ENCODE measurements at places on chromosomes 11 and 22.

DNA sequence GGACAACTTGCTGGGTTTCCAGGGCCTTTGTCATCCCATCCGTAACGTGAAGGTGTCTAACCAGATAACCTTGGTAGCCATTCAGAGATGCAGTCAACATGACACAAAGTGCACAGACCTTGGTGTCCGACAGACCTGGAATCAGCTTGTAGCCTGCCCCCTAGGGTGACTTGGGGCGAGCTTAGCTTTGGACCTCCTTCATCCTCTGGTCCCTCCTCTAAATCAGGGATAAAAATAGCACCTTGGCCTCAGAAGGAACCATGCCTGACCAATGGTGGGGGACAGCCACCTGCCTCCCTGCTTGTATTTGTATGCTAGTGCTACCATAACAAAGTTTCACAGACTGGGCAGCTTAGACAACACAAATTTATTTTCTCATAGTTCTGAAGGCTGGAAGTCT, 3.7 kb downstream of the SNRPD3 start:
- no peak for DNase-seq

- no peak for DNase-seq
Observed at GRCh38 chr11:122273476-122274191, 157.6 kb upstream of the BLID start.

- peak; percentile 52 for DNase-seq
Observed at GRCh38 chr11:130623670-130624668, 175.5 kb downstream of the ADAMTS15 start.

GRCh38 chr11:45848654-45849081, 1.4 kb downstream of the CRY2 start:
- DNase-seq, result no peak

DNA sequence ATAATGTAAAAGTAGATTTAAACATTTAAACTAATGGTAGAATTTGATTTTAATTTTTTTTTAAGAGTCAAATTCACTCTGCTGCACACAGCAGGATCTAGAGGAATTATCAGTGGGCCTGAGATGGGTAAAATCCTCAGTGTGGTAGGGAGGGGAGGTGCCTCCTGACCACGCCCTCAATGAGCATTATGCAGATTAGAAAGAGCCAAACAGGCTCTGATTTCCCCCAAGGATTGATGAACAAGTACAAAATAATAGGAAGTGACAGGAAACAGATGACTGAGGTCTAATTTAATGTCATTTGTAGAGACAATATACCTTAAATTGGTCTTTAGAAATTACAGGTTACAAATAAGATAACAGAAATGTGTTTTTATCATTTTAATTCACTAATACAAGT, 155.2 kb downstream of the DCDC1 start:
- DNase-seq, result no peak

DNA sequence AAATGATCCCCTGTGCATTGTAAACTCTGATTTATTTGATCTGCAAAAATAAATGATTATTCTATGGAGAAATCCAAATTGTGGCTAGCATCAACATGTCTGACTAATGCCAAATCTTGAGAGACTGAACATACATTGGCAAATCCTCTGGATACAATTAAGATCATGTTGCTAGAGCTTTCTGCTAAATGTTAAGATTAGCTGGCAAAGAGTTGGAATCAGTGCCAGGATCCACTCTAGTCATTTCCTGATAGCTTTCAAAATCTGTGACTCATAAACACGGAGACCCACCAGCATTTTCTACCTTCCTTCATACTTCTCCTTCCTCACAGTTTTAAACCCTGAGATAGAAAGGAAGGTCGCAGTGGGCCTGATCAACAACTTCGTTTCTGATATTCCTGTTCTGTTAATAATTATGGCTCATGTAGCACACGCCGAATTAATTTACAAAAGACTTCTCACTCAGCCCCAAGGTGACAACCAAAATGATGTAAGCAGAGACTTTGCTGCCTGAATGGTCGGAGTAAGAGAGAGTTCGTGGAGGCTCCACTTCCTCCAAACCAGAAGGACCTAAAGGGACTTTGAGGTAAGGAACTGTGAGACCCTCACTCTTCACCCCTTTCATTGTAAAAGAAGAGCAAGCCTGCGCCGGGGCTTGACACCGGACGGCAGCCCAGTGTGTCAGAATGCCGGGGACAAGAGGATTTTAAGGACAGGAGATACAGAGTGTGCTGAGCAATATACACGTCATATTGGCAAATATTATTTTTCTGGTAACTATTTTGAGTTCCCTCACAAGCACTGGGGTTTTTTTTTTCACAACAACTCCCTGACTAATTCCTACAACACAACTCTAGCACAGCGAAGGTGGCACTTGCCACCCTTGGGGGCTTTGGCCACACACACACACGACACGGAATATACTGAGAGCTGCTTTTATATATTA, 42.0 kb downstream of the SERPINH1 start:
- peak; percentile 70 for DNase-seq

DNA sequence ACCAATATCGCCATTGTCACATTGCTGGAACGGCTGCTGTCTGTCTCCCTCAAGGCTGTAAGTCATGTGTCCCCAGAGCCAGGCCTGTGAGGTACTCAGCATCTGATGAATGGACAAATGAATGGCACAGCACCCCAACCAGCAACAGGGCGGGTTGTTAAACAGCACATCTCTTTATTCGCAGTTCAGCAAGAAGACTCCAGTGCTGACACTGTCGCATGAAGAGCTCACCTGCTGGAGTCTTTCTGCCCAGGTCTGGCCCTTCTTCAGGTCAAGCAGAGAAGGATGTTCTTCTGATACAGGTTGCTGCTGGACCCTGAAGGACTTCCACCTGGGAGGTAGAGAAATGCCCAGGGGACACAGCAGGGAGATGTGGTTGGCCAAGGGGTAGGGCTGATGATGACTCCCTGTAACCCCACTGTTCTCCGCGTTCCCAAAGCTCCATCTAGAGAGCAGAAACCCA, 4.8 kb downstream of the SPATA19 start:
- DNase-seq, result no peak

DNA sequence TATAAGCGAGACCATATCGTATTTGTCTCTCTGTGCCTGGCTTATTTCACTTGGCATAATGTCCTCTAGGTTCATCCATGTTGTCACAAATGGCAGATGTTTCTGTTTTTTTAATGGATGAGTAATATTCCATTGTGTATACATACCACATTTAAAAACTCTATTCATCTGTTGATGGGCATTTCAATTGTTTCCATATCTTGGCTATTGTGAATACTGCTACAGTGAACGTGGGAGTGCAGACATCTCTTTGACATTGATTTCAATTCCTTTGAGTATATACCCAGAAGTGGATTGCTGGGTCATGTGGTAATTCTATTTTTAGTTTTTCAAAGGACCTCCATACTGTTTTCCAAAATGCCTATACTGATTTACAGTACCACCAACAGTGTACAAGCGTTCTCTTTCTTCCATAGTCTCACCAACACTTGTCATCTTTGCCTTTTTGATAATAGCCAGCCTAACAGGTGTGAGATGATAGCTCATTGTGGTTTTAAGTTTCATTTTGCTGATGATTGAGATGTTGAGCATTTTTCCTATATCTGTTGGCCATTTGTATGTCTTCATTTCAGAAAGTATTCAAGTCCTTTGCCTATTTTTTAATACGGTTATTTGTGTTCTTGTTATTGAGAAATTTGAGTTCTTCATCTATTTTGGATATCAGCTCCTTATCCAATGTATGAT, 194.7 kb upstream of the E2F8 start:
- no peak for DNase-seq

- peak; percentile 32 for DNase-seq
Observed at GRCh38 chr11:84901991-84902390, 725.2 kb downstream of the DLG2 start.

DNA sequence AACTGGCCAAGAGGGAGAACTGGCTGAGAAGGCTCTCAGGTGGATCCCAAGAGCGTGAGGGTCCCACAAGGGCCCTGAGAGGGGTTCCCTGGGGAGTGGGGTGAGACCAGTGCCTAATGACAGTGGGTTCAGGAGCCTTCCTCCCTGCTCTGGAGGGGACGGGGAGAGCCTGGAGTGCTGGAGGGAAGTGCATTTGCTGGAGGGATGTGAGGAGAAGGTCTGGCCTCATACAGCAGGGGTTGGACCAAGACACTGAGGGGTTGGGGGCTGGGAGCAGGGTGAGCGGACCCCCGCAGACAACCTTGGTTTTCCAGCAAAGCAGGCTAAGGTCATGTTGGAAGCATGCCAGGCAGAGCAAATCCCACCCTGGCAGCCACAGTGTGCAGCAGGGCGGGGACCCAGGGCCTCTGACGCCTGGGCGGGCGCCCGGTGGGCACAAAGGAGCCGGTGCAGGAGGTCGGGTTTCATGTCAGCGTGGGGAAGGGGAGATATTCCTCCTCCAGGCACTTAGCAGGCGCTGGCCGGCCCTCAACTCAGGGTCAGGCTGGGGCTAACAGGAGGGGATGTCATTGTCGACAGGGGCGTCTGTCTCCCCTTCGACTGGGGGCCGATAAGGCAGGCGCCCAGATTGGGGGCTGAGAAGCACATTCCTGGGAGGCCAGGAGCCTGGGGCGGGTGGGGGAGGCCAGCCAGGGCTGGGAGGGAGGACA, 3.1 kb upstream of the DERL3 start:
- no peak for DNase-seq

- DNase-seq, result no peak
Observed at GRCh38 chr11:64799256-64799622, 3.8 kb downstream of the MAP4K2 start.

DNA sequence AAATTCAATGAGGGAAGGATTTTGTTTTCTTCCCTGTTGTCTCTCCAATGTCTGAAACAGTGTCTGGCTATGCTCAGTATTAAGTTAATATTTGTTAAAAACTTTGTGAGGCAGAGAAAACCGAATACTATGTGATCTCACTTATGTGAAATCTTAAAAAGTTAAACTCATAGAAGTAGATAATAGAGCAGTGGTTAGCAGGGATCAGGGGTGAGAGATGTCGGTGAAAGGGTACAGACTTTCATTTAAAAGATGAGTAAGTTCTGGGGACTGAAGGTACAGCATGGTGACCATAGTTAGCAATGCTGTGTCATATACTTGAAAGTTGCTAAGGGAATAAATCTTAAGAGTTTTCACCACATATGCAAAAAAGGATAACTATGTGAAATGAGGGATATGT, 244.6 kb downstream of the AASDHPPT start:
- no peak for DNase-seq

- no peak for DNase-seq
Observed at GRCh38 chr11:86704710-86705109, 32.3 kb upstream of the ME3 start.

GRCh38 chr11:122778148-122778547, 60.2 kb upstream of the CRTAM start:
- DNase-seq, result no peak

DNA sequence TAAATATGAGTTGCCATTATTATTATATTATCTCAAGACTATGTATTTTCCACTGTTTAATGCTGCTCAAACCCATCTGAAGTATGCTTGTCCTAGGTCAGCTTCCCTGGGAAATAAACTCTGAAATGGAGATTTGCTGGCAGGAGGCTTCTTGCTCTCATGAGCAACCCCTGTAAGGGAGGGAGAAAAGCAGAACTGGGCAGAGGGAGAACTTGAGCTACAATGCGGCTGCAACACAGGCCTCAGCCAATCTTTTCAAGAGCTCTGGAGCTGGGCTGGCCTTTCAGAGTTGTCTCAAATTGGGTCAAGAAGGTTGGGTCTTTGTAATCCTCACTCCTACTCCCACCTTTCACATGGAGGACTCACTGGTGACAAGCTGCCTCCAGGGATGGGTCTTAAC, 412.6 kb downstream of the TENM4 start:
- DNase-seq, result no peak

DNA sequence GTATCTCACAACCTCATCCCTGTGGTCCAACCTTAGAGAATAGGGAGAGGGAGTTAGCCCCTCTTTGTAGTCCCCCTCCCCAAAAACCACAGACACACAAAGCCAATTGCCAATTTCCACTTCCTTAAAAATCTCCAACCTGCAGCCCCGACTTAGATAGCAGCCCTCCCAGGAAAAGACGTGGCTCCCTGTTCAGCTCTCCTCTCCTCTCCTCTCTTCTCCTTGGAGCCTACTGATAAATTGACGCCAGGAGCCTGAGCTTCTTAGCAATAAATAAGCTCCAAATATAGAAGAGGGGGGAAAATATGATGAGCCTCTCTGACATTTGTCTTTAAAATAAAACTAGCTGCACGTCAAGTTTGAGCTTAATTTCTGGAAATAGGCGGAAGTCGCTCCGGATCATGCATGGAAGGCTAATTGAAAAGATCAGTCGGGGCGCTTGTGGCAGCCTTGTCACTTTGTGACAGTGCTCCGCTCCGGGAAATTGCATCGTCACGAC, 7.3 kb downstream of the PAX6 start:
- no peak for DNase-seq

- peak; percentile 74 for DNase-seq
Observed at GRCh38 chr11:27281740-27282590, 81.0 kb downstream of the CCDC34 start.

GRCh38 chr11:71391796-71392195, 56.4 kb downstream of the DHCR7 start:
- no peak for DNase-seq

All from AG08396 (cell line).